ENCODE measurements at places on chromosomes 7 and 10.

DNA sequence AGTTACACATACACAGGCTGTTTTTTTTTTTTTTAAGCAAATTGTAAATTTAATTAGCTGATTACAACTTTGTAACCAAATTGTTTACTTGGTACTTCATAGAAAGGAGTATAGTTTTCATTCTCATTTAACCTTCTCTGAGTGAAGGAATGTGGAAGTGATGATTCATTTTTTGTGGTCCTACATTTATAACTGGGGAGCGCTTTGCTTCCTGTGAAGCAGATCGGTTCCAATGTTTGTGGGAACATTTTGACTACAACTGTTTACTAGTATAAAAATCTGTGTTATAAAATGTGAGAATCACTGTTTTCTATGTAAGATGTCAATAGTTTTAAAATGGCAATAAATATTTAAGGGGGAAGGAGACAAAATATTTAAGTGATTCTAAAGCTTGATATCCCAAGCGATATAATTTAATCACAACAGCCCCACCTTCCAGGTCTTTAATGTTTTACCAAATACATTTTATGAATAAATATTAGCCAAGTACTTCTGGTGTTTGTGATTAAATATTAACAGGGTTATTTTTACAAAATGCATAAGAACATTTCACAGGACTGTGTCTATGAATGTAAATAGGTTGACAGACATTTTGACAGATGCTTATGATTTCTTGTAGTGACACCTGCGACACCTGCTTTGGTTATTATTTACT, 57.1 kb downstream of the NXPH1 start:
- DNase-seq: no peak

DNA sequence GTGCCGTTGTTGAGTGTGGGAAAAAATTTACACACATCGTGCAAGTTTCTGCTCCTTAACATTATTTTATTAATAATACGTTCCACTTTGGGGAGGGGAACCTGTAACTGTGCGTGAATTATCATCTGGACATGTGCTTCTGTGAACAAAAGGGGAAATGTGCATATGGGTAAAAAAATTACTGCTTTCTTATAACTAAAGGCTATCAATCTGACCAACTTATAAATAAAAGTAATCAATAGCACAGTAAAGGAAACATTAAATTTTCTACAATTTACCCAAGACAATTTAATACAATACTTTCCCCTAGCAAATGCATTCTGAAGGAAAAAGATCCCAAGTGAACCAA, 4.5 kb downstream of the TWIST1 start:
- DNase-seq: no peak

- DNase-seq: no peak
Observed at GRCh38 chr7:2255145-2256139, 13.4 kb downstream of the NUDT1 start.

DNA sequence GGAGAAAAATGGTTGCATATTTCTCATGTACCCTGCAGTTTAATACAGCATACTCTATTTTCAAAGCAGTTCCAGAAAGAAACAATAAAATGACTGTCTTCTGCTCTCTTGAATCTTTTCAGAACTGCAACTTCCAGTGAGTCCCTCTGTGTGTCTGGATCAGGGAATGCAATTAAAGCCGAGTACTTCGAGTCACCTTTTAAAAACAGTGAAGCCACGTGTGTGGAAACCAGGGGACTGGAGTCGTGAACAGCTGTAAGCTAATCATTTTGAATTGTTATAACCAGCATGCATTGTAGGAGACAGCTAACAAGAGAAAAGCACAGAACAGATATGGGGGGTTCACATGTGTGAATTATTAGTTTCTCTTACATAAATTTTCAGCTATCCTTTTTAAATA, 109.1 kb downstream of the CPED1 start:
- DNase-seq: no peak

- no peak for DNase-seq
Observed at GRCh38 chr10:20185116-20185515, 368.9 kb downstream of the PLXDC2 start.

All from activated CD8-positive, alpha-beta memory T cell treated with anti-CD3 and anti-CD28 coated beads, Interleukin-2, amount 50 U/mL, for 4 hours (primary cell).